Stimulated activated CD4-positive, alpha-beta T cell treated with anti-CD3 and anti-CD28 coated beads, Interleukin-12 subunit alpha, Interleukin-12 subunit beta, amount 100 ng/mL, for 24 hours (primary cell): ENCODE measurements at places on chromosomes 12 and 14.

DNA sequence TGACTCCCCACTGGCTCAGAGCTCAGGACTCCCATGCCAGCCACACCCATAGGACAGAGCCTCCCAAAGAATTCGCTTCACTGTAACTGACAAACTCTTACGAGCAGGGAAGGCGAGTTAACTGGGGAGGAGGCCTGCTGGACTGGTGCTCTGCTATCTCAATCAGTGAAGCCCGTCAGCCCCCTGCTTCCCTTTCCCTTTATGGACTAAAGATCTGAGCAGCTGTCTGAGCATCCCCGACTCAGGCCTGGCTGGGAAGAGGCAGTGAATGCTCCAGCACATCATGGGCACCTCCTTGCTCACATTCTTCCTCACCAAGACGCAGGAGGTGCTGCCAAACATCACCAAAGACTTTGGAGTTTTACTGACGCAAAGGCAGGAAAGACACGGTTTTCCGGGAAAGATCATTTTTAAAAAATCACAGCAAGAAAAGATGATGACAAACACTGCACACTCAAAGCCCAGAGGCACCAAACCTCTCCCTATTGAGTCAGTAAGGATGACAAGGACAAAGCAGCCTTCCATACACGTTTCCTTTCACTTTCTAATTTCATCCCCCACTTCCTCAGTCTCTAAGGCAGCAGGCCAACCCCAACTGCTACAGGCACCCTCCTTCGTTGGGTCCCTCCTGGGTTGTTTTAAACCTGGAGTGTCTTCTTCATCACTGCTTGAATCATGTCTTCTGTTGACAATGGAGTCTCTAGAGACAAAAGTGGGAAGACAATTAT is 45.0 kb upstream of the P2RX7 start:
- DNase-seq: no peak

- no peak for DNase-seq
These were observed 238.4 kb upstream of the CCDC196 start for GRCh38 chr14:66247662-66248193.

- DNase-seq: no peak
These were observed 859 bp downstream of the PALS1 start for GRCh38 chr14:67242168-67242420.

DNA sequence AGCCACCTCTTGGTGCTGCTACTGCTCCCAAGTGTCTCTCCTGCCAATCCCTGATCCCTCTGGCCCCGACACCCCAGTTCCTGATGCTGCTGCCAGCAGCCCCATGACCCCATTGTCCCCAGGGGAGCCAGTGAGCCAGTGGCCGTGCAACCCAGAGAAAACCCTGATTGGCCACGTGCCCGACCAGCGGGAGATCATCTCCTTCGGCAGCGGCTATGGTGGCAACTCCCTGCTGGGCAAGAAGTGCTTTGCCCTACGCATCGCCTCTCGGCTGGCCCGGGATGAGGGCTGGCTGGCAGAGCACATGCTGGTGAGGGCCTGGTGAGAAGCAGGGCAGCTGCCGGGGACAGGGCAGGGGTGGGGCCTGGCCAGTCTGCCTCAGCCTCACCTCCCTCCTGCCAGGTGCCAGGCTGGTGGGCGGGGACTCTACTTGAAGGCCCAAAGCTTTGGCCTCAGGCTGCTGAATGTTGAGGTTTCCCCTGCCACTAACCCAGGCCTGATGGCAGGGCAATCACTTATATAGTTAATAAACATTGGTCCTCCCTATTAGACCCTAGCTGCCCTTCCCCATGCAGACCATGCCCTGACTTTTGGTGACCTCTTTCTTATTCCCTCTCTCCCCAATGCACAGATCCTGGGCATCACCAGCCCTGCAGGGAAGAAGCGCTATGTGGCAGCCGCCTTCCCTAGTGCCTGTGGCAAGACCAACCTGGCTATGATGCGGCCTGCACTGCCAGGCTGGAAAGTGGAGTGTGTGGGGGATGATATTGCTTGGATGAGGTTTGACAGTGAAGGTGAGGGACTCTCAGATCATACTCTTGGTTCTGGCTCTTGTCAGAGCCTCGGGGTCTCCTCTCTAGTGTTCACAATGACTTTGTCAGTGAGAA is 5.1 kb downstream of the PCK2 start:
- no peak for DNase-seq
